ENCODE measurements at places on chromosomes 7 and 10.

GRCh38 chr10:129962031-129962871 lies 1.8 kb downstream of the EBF3 start:
- DNase-seq = no peak

- no peak for DNase-seq
Observed at GRCh38 chr7:44801890-44802289, 5.4 kb downstream of the PPIA start.

DNA sequence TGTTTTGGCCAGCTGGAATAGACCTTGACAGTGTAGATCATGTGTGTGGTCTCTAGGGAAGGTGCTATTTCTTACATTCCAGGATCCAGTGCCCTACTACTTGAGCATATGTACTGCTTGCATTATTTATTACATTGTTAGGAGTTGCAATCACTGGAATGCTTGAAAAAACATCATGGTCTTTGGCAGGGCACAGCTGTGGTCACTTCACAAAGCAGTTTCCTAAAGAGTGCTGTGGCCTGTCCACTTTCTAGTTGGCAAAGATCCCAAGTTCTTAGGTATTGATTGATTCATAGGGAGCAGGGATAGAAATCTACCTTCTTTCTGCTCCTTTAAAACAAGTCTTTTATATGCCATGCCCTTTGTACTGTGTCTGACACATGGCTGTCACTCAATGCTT lies 4.6 kb downstream of the C7orf25 start:
- no peak for DNase-seq

GRCh38 chr7:149564340-149565095 lies 66.9 kb upstream of the ZNF746 start:
- DNase-seq = no peak

GRCh38 chr10:11170993-11171851 lies 153.6 kb downstream of the CELF2 start:
- DNase-seq = no peak

All from BE2C (cell line).